Stimulated activated CD8-positive, alpha-beta memory T cell treated with anti-CD3 and anti-CD28 coated beads, Interleukin-7, amount 100 ng/mL, for 24 hours (primary cell): ENCODE measurements at places on chromosomes 13 and 19.

- DNase-seq = no peak
These were observed 55.6 kb downstream of the DOCK9 start for GRCh38 chr13:98922306-98922705.

- DNase-seq = no peak
These were observed 2832.9 kb upstream of the PCDH20 start for GRCh38 chr13:64248371-64249065.

DNA sequence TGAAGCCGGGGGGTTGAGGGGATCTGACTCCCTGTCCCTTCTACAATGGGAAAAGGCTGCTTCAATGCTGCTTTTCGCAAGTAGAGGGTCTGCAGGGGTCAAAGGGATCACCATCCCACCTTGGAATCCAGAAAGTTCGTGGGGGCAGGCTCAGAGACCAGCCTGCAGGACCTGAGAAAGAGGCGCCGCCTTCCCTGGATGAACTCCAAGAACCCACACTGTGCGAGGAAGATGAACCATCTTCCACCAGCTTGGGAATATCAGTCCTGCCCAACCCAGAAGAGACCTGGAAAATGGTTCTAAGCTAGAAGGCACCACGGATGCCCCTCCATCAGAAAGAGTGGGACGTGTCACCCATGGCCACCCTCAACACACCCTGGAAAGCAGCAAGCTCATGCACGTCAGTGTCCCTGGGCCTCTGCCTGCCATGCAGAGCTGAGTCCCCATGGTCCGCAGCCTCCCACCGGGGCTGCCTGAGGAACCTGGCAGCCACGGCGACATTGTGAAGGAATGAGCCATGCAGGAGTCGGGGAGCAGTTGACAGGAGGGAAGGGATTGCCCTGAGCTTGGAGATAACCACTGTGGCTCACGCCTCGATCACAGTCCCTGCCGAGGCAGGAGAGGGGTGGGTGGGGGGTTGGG, 14.6 kb downstream of the RAB3D start:
- no peak for DNase-seq

DNA sequence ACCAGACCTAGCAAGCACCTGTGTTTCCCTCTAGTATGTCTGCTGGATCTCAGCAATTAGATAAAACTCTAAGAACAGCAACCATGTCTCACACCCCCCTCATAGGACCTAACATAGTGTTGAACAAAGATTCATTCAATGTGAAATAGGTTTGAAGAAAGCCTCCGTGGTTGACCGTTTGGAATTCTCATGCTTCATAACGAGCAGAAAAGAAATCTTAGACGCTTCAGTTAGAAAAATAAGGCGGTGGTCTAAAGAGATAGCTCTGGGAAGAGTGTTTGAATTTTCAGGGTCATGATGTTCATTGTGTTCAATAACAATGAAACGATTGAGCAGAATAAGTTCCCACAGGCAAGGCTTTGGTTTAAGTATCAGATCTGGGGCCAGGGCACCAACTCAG, 332.9 kb downstream of the COG6 start:
- DNase-seq = no peak

DNA sequence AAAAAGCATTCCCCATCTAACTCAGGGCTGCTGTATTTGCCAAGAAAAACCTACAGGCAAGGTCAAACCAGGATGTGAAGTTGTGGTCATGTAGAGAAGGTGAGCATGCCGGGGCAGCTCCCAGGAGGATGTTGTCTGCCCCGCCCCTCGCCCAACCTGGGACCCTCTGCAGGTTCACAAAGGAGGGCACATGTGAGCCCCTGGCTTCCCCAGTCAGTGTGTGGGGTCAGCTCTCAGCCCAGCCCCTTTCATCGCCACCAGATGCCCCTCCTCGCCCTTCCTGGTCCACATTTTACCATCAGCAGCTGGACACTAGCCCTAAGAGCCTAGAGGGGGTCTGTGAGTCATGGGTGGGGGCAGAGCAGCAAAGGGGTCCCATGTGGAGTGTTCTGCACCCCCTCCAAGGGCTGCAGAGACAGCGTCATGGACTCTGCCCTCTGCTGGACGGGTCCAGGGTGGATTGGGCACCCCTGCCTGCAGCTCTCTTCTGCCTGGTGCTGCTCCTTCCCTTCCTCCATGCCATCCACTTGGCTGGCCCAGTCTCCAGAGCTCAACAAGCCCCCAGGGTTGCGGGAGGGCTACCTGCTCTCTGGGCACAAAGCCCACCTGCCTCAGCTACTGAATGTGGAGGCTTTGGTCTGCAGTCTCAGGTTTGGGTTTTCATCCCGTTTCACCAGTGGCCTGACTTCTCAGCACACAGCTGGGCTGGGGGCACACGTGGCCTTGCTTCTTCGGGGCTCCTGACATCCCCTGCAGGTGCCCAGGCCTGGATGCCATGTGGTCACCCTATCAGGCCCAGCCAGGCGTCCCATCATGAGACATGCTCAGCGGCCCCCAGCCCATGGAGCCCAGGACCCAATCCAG, 3.7 kb downstream of the PLEKHF1 start:
- no peak for DNase-seq

DNA sequence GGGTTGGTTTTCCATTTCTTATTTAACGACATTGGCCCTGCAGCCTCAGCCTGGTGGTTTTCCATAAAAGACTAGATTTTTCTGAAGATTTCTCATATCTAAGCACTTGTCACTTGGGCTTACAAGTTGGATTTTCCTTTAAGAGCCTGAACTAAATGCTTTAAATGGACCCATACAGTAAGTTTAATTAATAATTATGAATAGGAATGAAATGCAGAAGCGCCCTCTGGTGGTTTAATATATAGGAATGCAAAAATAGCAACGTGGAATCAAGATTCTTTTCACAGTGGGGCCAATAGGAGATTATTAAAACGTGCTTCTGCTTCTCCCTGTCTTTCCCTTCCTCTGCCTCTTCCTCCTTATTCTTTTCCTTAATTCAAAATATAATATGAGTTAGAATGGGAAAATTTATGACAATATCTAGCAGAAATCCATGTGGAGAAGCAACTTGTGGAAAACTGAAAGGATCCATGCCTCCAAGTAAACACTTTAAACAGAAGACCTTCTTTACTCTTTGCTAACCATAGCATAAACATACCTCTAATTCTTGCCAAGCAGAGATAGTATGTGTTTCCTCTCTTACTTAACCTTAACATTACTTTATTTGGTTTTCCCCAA, 324.0 kb downstream of the GPC5 start:
- no peak for DNase-seq

GRCh38 chr13:86862137-86862536, 809.0 kb upstream of the SLITRK5 start:
- DNase-seq = no peak

DNA sequence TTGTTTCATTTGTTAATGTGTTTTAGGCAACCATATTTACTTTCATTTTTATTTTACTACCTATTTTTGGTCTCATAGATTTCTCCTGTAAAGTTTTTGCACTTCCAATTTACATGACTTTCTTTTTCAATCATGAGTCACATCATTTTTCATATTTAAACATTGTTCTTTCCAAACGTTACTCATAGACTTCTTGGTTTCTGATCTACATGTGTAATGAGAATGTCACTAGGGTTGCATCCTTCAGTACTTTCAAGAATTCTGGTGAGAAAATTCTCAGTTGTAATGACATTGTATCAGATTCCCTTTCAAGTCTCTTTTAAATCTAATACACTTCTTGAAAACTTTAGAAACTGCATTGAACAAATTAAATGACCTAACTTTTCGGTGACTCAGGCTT, 991.7 kb downstream of the EFNB2 start:
- no peak for DNase-seq

DNA sequence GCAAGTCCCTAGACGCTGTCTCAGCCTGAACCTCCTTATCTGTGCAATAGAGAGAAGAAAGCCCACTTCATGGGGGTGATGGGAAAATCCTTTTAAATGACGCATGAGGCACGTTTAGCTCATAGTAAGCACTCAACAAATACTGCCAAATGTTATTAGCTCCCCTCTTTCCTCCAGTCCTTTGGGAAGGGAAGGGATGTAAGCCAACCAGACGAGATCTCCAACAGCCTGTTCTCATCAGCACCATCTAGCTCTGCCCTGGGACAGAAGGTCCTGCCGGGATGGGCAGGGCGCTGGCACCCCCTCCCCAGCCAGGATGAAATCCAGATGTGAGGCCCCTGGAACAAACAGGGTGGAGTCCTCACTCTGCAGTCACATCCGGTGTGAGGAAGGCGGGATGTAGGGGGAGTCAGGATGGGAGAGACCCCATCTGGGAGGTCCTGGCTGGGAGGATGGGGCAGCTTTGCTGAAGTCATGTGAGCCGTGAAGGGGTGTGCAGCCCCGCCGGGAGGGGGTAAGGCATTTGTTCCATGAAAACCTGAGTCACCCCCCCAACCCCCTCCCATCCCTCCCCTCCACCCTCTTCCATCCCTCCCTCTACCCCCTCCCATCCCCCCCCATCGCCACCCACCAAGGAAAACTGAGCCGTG, 4.6 kb downstream of the S1PR2 start:
- DNase-seq = no peak

- no peak for DNase-seq
These were observed 111.4 kb downstream of the GPC6 start for GRCh38 chr13:93338030-93338429.

DNA sequence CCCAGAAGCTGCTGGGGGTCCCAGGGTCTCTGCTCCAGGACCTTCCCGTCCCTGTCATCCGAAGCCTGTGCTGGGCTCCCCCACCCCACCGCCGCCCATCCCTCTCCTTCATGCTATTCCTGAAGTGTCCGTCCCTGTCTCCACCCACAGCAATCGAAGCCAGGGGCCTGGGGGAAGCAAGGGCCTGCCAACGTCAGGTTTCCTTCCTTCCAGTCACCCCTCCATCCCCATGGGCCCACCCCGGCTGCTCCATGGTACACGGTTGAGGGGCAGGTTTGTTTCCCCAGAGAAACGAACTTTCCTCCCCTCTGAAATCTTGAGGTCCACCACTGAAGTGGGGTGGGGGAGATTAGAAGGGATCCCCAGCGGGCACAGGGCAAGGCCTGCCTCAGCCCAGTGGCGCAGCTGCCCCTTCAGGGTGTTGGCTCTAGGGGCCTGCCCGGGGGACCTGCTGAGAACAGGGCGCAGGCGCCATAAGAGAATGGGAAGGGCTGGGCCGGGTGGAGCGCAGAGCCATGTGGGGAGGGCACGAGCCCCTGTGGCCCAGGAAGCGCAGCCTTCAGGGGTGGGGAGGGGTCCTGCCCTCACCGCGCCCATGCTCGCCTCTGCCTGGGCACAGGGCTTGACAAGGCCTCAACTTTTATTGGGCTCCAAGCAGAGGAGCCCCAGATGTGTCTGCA, 16.1 kb downstream of the CEBPG start:
- DNase-seq = no peak

DNA sequence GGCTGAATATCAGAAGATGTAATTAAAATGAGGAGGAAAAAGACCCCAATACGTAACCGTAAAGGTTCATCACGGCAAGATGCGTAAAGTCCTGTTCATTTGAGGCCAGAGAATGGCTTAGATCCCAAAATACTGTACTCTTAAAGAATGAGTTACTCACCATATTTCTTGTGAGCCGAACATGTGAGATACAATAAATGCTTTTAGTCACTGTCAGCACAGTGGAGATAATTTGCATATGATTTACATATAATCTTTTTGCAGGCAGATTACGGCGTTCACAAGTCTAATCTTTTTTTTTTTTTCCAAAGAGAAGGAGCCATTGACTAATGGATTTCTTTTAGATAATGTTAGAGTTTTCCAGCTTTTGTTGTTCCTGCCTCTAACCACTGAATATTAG, 28.4 kb downstream of the AMER2 start:
- DNase-seq = no peak

- DNase-seq = no peak
These were observed 21.8 kb downstream of the ZNF77 start for GRCh38 chr19:2922987-2923386.

GRCh38 chr13:26400545-26400944, 146.6 kb downstream of the CDK8 start:
- no peak for DNase-seq

GRCh38 chr13:24502533-24503378, 9.8 kb downstream of the PARP4 start:
- no peak for DNase-seq

GRCh38 chr19:38921420-38922274, 8.9 kb downstream of the SARS2 start:
- DNase-seq = no peak

GRCh38 chr19:21322528-21322927, 6.7 kb downstream of the ZNF708 start:
- DNase-seq = no peak

DNA sequence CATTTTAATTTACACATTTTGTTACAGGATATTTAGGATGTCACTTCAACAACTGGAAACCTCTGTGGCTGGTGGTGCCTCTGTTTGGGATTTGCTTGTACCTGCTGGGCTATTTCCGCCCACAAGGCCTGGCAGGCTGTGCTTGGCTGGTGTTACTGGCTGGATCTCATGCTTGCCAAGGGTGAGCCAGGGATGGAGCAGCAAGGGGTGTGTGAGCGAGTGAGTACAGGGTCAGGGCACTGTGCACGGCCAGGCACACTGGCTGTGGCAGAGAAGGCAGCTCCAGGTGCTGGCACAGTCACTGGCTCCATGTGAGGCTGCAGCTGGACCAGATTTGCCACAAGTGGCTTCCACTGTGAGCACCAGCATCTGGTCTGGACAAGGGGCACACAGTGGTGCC, 1254.8 kb downstream of the SLITRK5 start:
- no peak for DNase-seq

DNA sequence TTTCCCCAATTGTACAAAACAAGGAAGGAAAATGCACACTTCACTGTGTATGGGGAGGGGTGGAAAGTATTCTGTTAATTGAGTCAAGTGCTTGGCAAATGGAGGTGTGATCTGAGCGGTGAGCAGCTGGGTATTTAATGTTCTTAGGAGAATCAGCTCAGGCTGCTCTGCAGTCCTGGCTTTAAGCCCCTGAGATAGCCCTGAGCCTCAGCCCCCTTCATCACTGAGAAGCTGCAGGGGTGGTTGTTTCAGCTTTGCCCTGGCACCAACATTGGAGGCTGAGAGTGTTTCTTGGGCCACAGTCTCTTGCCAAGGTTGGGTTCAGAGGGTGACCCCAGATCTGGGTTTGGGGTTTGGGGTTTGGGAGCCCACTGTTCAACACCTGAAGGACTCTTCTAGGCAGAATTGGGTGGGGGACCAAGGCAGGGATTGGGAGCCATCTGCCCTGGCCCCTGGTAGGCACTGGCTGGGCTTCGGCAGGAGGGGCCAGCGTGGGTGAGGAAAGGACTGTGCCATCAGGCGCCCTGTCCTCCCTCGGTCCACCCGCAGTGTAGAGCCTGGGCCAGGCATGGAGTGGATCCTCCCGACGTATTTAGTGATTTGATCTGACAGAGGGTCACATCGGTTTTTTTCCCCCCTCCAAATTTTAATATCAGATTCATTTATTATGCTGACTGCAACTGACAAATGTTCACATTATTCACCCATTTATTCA, 66.7 kb upstream of the ZNF536 start:
- no peak for DNase-seq

- no peak for DNase-seq
These were observed 522 bp upstream of the CHMP2A start for GRCh38 chr19:58555369-58555885.

- DNase-seq = no peak
These were observed 1.9 kb downstream of the BTBD2 start for GRCh38 chr19:2013683-2013961.
